ENCODE measurements at places on chromosomes 4 and X. TPM values are rescaled to one million over a fixed set of nuclear protein-coding genes. Genes with fewer than 3 reads are reported as not detected.

- no peak for DNase-seq
Measured at GRCh38 chr4:147310312-147310711, 170.6 kb upstream of the EDNRA start.

- no peak for DNase-seq
Measured at GRCh38 chrX:20529711-20530110, 263.0 kb upstream of the RPS6KA3 start.

GRCh38 chr4:10002278-10002677 lies 19.0 kb downstream of the SLC2A9 start:
- DNase-seq, result no peak

DNA sequence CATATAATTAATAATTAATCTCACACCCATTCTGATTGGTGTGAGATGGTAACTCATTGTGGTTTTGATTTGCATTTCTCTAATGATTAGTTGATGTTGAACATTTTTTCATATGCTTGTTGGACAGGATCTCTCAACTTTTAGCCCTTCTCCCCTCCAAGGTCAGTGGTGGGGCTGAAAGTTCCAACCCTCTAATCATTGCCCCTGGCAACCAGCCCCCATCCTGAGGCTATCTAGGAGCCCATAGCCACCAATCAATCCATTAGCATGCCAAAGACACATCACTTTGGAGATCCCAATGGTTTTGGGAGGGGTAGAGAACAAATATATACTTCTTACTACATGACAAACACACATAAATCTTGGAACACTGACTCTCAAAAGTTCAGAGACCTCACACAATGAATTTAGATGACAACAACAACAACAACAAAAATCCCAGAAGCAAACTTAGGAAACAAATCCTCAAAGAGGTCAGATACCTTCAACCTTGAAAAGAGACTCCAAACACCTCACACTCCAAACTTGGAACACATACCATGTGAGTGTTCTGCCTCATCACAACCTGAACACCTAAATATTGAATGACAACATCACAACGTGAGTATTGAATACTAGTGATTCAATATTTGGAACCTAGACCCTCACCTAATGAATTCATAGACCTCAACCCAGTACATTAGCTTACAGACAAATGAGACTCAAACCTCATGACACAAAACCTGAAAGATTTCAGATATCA lies 19.0 kb upstream of the PAGE4 start:
- DNase-seq, result no peak

DNA sequence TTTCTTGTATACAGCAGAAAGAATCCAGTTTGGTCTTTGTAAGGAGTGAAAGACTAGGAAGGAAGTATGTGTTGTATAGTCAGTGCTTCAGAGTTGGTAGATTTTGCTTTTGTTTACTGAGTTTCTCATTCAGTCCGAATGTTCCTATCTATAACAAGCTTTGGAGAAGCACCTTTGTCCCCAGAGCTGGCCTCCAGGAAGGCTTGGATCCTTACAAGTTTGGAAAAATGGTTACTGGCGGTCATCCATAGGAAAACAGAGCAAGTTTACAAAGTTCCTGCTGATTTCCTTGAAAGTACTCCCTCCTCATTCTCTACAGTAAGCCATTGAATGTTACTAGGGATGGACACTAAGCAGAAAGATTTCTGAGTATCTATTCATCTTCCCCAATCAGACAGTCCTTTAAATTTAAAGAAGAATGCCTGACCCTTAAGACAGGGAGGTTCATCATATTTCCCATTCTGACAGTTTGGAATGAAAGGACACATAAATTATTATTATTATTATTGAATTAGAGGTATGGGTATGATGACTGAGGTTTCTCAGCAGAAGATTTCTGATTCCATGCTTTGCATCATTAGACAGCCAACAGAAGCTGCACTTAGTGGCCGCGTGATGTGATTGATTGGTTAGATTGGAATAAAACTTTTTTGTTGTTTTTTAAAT lies 35.8 kb downstream of the FAT4 start:
- DNase-seq, result no peak

DNA sequence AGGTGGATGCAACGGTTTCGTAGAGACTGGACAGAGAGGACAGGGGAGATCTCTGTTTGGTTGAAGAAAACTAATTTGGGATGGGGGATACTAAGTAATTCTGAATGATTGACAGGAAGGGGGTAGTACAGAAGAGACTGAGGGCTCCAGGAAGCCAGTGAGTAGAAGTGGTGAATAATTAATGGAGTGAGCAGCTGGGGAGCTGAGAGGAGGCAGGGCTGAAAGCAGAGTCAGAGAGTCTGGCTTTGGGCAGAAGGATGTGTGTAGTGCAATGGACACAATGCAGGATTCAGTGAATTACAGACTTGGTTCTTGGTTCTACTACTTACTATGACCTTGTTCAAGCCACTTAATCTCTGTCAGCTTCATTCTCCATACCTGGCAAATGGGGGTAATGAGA lies 161.7 kb downstream of the RBMX2 start:
- DNase-seq, result no peak

UGDH gene
- total RNA-seq, result 84.4 TPM

OPRPN gene
- total RNA-seq, result not detected

GSX2 gene
- not detected for total RNA-seq

Data from glomerular endothelial cell (primary cell).